ENCODE measurements at places on chromosomes 12 and 14.

- no peak for DNase-seq
Measured at GRCh38 chr12:24378548-24379407, 429.3 kb upstream of the SOX5 start.

GRCh38 chr12:124792961-124793441 is 70.7 kb downstream of the SCARB1 start:
- DNase-seq, result no peak

- no peak for DNase-seq
Measured at GRCh38 chr12:27426743-27427487, 19.6 kb upstream of the SMCO2 start.

GRCh38 chr12:7221486-7221885 is 32.0 kb downstream of the PEX5 start:
- no peak for DNase-seq

GRCh38 chr12:125229878-125230530 is 164.8 kb downstream of the AACS start:
- DNase-seq, result no peak

- no peak for DNase-seq
Measured at GRCh38 chr12:76190299-76190698, 105.8 kb upstream of the NAP1L1 start.

DNA sequence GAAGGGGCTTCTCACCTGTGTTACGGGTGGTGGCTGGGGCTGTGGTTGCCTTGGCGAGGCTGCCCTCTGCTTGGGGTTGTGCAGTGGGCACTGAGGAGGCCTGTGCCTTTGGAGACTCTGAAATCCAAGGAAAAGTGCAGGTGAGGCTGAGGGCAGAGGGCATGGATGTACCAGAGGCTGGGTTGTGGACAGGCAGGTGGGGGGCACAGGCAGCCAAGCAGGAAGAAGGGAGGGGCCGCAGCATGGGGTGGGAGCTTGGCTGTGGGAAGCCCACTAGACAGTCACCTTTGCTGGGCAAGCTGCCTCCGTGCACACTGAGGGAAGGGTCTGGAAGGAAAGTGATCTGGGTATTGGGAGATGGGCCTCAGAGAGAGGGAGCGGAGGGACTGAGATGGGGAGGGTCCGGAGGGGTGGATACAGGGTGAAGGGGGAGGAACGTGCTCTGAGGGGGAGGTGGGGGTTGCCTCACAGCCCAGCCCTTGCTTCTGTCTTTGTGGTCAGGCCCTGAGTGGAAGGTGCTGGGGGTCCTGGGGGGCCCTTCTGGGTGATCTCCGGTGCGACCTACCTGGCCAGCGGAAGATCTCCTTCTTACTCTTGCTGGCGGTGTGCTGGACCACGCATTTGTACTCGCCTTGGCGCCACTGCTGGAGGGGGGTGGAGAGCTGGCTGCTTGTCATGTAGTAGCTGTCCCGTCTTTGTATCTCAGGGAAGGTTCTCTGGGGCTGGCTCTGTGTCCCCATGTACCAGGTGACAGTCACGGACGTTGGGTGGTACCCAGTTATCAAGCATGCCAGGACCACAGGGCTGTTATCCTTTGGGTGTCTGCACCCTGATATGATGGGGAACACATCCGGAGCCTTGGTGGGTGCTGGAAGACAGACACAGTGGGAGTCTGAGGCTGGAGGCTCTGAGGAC is 318.7 kb downstream of the TMEM121 start:
- DNase-seq, result no peak

DNA sequence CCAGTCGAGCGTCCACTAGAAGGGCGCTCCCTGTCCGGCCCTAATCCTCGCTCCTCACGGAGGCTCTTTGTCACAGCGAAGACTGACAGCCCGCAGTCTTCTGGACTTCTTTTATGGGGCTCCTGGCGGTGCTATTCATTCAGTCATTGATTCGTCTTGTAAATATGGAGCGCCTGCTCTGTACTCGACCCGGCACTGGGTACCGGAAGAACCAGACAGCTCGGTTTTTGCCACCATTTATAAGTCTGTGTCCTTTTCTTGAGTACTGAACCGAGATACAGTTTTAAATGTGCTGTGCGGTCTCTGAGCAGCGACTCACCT is 570 bp downstream of the DMAC2L start:
- DNase-seq, result no peak

DNA sequence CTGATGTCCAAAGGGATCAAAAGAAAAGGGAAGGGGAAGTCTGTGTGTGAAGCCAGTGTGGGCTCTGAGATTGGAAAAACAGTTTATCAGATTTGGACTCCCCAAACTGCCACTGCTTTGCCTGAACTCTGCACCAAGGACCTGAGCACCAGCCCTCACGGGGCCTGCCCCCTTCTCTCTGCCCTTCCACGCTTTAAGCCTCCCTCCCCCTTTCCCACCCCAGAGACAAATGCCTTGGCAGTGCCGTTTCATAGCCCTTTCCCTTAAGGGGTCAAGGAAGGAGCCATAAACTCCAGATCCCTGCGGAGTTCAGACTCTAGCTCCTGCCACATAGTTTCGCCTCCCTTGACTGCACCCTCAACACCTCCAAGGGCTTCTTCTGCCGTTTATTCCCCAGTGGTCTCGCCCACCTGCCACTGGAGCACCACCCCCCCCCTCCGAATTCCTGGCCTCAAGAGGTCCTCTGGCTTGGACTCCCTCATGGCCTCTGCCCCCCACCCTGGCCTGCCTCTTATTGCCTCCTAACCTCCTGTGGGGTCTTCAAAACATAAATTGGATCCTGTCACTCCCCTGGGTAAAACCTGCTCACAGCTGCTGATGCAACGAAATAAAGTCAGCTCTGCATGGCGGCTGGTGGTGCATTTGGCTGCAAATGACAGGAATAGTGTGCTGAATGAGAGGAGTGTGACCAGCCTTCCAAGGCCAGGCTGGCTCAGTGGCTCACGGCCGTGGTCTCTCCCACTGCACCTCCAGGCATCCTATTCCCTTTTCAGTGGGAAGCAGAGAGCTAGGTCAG is 18.8 kb downstream of the SLC25A29 start:
- DNase-seq, result no peak

- no peak for DNase-seq
Measured at GRCh38 chr12:88552610-88553079, 27.6 kb downstream of the KITLG start.

DNA sequence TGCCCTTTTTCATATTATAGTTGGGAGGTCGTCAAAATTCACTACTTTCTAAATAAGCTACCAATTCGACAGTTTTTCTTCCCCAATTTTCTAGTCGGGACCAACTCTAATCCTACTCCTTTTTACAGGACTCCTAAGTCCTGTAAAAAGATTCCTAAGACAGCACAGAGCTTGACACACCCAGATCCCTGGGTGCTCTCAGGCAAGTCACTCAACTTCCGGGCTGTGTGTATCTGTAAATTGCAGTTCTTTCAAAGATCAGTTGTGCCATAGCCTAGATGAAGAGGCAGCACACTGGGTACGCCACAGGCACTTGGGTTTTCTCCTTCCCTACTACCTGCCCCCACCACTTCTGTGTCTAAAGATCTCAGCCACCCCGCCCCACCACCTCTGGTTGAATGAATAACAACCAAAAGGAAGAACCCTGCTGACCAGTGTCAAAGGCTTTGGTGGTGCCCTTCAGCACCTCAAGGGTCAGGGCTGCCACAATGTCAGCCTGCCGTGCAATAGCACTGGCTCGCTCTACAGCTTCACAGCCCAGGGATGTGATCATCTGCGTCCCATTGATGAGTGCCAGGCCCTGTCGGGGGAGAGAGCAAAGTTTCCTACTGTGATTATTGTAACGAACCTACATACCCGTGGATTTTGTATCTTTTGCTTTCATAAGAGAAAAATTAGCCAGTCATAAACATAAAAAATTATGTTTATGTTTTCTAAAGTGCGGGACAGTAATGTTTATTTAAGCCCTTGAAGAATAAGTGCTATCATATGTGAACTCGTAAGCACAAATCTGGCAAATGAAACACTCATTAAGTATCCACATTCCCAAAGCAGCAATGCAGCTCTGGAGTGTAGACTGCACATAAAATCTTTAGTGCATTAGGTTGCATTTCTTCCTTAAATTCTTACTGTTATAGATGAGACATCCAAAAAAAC is 9.2 kb downstream of the HAL start:
- DNase-seq, result no peak

Measured in activated CD8-positive, alpha-beta memory T cell treated with anti-CD3 and anti-CD28 coated beads for 48 hours (primary cell).